ENCODE measurements at places on chromosomes 16 and 17.
A peak's percentile ranks its signal among the peaks of the same experiment; 100 is the strongest.

GRCh38 chr17:6713918-6714271 is 726 bp upstream of the SLC13A5 start:
- no peak for DNase-seq

GRCh38 chr17:1227917-1228780 is 42.1 kb upstream of the BHLHA9 start:
- DNase-seq = peak; percentile 9

GRCh38 chr16:19907161-19907992 is 22.7 kb upstream of the GPRC5B start:
- peak; percentile 84 for DNase-seq

- DNase-seq = peak; percentile 26
These were observed 32.2 kb downstream of the HSD17B2 start for GRCh38 chr16:82067042-82067803.

DNA sequence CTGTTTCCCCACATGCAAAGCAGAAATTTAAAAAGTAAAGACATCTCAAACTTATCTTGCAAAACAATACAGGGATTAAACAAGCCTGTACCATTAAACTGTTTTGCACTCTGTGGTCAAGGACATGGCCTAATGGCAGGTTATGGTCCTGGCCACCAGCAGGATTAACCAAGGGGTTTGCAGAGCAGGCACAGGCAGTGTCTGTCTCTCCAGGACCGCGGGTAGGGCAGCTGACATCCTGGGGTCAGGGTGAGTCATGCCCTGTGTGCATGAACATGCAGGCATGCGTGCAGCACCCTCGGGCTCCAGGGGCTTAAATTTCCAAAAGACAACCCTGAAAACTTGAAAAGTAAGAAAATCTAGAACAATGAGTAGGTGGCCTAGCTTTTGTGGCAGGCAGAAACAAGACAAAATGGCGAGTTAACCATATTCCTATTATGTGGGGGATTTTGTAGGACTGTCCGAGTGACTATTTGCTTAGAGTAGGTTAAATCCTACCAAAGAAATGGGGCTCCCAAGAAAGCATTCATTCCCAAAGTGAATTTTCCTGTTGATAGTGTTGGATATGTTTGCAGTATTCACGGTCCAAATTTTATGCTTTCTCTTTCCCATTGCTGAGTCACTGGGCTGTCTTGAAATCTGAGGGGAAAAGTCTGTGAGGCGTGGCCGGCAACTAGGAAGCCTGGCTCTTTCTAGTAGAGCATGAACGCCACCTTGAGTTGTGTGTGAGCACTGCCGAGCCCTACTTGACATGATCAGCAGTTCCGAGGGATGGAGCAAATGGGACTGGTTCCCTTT is 158.4 kb upstream of the FAM20A start:
- DNase-seq = peak; percentile 97

DNA sequence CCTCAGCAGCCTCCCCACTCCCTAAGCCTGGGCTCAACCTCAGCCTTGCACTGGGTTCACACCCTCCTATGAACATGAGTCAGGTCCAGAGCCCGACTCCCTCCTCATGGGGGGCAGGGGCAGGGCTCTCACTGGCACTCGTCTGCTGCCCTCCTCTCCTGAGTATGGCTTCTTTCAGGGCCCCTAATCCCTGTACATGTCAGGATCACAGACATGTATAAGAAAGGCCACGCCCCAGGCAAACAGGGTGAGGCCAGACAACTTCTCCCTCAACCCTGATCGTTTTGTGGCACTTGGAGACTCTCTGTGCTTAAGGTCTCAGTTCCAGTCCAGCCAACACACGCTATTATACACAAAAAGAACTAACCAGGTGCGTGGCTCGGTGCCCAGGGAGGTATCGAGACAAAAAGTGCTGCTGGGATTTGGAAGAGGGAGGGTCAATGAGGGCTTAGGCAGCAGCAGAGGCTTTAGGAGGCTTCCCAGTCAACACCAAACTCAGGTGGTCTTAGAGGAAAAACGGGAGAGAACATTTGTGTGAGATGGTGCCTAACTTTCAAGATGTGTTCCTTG is 45.2 kb downstream of the CMTM3 start:
- no peak for DNase-seq

- peak; percentile 66 for DNase-seq
These were observed at the start of gene TLCD2 for GRCh38 chr17:1709971-1710806. TLCD2 (minus strand) TSS chr17:1710377; CDS start chr17:1710242, 135 bp downstream.

- DNase-seq = no peak
These were observed 18.7 kb upstream of the SLC38A8 start for GRCh38 chr16:84061236-84061819.

- no peak for DNase-seq
These were observed 149.9 kb downstream of the CDK5R1 start for GRCh38 chr17:32636598-32637218.

DNA sequence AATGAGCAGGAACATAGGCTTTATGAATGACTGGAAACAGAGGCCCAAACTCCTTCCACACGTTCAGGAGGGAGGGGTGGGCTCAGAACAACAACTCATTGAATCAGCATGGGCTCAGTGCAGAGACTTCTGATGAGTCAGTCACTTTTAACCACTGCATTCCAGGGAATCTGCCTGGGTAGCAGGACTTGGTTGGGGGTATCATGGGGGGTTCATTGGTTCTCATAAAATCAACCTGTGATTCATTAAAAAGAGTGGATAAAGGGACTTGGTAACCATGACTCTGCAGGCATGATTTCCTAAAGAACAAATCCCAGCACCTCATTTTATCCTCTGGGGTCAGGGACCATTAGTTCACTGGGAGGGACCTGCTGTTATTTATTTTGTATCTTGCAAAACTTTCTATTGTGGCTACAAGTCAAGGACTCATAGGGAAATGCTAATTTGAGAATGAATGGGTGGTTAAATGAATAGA is 13.8 kb downstream of the ITGB3 start:
- peak; percentile 91 for DNase-seq

DNA sequence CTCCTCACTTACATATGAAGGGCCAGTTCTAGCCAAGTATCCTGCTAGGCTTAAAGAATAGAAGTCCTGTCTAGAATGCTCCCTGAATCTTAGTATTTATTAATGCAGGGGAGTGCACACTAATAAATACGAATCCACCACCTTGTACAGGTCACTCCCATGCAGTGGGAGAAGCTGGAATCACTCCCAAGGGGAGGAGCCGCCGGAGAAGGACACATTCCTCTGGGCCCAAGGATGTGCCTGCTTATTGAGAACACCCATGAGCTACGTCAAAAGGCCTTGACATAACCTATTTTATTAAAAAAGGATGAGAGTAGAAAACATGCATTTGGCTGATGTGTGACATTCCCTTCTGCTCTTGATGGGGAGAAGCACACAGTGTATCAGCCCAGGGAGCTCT is 223.5 kb downstream of the SPECC1 start:
- no peak for DNase-seq

DNA sequence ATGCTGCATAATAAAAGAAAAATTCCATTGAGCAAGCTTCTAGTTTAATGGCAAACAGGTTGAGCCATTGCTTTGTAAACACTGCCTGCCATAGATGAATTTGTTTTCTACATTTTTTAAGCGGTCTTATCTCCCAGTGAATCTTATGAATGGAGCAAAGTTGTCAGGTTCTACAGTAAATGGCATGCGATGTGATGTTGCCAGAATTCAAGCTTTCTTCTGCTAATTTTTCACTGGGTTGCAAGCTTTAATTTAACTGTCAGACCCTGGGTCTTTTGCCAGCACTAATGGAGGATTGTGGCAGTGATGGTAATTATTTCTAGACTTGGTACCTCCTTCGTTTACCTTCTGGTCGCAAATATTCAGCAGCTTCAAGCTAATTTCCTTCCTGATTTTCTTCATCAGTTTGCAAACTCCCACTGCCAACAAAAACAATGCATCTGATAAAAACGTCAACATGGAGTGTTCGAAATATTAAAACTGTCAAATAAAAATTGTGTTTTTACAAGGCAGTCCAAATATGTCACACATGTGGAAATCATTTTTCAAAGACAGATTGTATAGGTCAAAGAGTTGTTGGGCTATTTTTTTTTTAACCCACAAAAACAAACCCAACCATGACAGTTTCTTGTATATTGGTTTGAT is 274.2 kb upstream of the ERCC4 start:
- DNase-seq = no peak

DNA sequence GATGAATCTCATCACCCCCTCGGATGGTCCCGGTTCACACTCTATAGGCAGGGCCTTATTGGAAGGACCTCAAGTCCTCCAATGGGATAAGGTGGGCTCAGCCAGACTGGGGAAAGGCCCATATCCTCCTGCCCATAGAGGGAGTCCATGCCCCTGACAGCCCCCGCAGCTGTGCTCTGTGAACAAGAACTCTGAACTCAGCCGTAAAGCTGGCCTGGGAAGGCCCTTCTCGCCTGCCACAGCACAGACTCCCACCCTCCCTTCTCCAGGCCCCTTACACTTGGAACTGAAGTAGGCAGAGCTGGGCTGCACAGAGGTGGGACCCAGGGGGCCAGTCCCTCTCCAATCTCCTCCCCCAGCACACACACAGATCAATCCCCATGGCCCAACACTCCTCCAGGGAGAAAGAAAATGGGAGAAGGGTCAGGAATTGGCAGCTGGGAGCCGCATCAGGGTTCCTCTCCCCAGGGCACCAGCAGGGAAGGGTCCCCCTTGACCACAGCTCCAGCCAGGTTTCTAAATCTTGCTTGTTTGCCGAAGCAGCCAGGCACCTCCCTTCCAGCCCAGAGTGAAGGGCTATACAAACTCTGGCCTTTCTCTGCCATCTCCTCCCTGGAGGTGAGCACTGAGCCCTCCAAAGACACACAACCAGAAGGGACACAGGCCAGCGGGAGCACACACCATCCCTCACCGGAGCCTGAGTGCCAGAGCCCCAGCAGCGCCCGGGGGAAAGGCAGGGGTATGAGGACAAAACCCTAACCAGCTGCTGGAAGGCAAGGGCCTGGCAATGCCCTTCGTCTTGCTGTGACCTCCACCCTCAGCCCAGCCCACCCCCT is 454.1 kb downstream of the SOX9 start:
- no peak for DNase-seq

DNA sequence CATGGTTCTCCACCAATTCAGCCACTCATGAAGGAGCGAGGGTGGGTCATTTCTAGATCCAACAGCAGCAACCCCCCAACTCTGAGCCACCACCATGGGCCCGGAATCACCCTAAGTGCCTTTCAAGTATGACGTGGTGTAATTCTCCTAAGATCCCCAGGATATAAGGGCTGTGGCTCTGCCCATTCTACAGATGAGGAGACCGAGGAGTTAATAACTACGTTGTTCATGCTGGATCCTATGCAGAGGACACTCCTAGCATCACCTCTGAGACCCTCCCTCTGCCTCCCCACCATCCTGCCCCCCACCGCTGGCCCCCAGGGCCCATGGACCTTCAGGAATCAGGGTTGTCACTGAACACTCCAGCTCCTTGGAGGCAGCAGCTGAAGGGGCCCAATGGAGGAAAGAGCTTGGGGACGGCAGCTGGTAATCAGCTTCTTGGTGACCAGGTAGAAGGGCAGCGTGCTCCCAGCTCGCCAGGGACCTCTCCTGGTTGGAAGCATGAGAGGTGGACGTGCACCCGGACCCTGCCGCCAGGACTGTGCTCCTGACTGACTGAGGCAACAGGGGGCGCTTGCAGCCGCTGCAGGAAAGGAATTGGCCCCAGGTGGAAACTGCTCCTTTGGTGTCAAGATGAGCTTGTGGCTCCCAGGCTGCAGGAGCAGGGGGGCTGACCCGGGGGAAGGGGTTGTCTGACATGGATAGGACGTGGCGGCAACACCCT is 28.2 kb upstream of the CACNG1 start:
- DNase-seq = no peak

GRCh38 chr16:87330646-87331045 is 13.5 kb upstream of the C16orf95 start:
- no peak for DNase-seq

DNA sequence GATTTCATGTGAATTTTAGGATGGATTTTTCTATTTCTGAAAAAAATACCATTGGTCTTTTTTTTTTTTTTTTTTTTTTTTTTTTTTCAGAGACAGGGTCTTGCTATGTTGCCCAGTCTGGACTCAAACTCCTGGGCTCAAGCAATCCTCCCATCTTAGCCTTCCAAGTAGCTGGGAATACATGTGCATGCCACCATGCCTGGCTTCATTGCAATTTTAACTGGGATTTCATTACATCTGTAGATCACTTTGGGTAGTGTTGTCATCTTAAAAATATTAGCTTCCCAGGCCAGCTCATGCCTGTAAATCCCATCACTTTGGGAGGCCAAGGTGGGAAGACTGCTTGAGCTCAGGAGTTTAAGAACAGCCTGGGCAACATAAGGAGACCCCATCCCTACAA is 54.8 kb downstream of the TOM1L2 start:
- DNase-seq = no peak

GRCh38 chr17:45326626-45327025 is 9.8 kb upstream of the MAP3K14 start:
- no peak for DNase-seq

GRCh38 chr16:76360404-76360803 is 83.2 kb downstream of the CNTNAP4 start:
- DNase-seq = no peak

DNA sequence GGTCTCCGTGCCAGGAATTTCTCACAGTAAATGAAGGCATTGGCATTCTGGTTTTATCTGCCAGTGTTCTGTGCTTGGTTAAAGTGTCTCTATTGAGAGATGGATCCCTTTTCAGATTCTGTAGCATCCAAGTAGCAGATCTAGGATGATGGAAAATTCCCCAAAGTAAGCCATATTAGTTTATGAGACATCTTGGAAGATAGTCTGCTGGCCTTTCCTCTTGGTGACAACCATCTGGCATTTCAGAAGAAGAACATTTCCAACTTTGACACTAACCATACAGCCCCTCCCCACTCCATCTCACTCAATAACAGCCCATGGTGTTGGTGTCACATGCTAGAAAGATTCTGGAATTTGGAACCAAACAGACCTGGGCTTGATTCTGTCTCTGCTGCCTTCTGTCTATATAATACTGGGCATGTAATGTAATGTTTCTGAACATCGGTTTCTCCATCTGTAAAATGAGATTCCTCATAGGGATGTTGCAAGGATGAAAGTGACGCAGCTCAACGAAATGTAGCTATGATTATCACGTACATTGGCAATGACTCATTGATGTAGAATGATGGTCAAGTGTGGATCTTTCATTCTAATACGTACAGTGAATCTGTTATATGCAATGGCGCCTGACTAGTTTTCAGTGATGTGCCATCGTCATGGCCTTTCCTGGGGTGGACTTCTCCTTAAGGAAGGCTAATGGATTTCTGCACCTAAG is 32.6 kb upstream of the PIRT start:
- DNase-seq = no peak

- no peak for DNase-seq
These were observed 3.6 kb downstream of the LRRC59 start for GRCh38 chr17:50393700-50394099.

- peak; percentile 68 for DNase-seq
These were observed 5.9 kb downstream of the PHAF1 start for GRCh38 chr16:67115639-67116038.

Measured in choroid plexus epithelial cell (primary cell).